ENCODE measurements at places on chromosomes 1 and 21. TPM values are rescaled to one million over a fixed set of nuclear protein-coding genes. Genes with fewer than 3 reads are reported as not detected.

- no peaks in the 10 kb centered on the region for H3K36me3 ChIP-seq
- no peak for DNase-seq
- no peaks in the 10 kb centered on the region for H3K4me1 ChIP-seq
- H3K4me3 ChIP-seq: no peak overlapping the region
- no peaks in the 10 kb centered on the region for H3K27me3 ChIP-seq
Measured at GRCh38 chr1:48864913-48865312, 88.2 kb upstream of the BEND5 start.

GRCh38 chr1:145719230-145720079, at the start of gene CD160:
TSS of gene CD160 (plus strand) at chr1:145719499. CDS start at chr1:145728328, 8,829 bp downstream.
- DNase-seq: no peak
- no peaks in the 10 kb centered on the region for H3K27me3 ChIP-seq
- no peak within 1 kb of the TSS for H3K27ac ChIP-seq
- H3K36me3 ChIP-seq: no peaks in the 10 kb centered on the region

Gene JAM2
- total RNA-seq: 0.45 TPM

DNA sequence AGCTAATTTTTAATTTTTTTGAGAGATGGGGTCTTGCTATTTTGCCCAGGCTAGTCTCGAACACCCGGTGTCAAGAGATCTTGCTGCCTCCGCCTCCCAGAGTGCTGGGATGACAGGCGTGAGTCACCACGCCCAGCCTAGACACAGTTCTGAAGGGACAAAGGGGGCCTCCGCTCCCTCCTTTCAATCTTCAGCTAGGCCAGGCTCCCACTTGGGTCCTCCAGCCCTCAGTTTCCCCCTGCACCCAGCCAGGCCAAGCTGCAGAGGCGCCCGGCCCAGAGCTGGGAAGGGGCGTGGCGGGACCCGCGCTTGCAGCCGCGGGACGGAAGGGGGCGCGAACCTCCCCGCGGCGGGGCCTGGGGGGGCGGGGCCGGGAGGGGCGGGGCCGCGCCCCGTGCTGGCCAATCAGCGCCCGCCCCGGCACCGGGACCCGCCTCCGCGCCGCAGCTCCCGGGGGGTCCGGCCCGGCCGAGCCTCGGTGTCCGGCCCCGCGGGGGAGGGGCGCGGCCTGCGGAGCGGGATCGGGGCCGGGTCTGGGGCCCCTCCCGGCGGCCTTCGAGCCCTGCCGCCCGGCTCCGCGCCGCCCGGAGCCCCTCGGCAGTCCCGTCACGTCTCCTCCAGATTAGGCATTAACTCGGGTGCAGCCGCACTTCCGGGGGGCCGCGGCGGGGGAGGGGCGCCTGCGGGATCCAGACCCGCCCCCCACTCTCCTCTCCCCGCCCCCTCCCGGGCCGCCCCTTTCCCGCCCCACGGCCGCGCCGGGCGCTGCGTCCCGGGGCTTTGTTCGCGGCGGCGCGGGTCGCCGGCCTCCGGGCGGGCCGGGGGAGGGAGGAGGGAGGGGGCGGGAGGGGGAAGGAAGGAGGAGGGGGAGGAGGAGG, 559 bp upstream of the AGRN start:
- H3K4me3 ChIP-seq: no peak overlapping the region
- no peaks in the 10 kb centered on the region for H3K36me3 ChIP-seq
- DNase-seq: peak; percentile 89

Gene SMCP
- total RNA-seq: not detected

DNA sequence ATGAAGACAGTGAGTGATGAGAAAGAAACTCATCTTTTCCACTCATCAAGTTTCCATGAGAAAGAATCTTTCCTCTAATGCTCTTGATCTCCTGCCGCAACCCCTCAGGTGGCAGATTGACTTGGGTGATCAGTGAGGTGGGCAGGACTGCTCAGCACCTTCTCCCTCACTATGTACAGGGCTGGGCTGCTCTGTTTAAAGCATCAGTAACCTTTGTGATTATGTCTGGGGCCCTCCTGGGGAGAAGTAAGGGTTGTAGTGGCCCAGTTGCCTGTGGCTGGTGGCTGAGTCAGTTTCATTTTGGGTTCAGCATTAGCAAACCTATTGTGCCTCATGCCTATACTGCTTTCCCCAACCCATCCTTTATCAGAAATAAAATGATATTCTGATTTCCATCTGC, 366.0 kb downstream of the TTLL7 start:
- no peak overlapping the region for H3K27ac ChIP-seq
- no peaks in the 10 kb centered on the region for H3K27me3 ChIP-seq
- H3K4me1 ChIP-seq: no peaks in the 10 kb centered on the region
- H3K36me3 ChIP-seq: no peaks in the 10 kb centered on the region

- no peaks in the 10 kb centered on the region for H3K27me3 ChIP-seq
- peak overlapping the region; percentile 84 for H3K27ac ChIP-seq
- H3K36me3 ChIP-seq: peaks cover 46% of the 10 kb centered on the region
- H3K4me1 ChIP-seq: peaks cover 31% of the 10 kb centered on the region
- H3K4me3 ChIP-seq: peak overlapping the region; percentile 39
Measured at GRCh38 chr1:39001516-39002421, 10.7 kb downstream of the AKIRIN1 start.

Gene RNF223
- total RNA-seq: not detected

DNA sequence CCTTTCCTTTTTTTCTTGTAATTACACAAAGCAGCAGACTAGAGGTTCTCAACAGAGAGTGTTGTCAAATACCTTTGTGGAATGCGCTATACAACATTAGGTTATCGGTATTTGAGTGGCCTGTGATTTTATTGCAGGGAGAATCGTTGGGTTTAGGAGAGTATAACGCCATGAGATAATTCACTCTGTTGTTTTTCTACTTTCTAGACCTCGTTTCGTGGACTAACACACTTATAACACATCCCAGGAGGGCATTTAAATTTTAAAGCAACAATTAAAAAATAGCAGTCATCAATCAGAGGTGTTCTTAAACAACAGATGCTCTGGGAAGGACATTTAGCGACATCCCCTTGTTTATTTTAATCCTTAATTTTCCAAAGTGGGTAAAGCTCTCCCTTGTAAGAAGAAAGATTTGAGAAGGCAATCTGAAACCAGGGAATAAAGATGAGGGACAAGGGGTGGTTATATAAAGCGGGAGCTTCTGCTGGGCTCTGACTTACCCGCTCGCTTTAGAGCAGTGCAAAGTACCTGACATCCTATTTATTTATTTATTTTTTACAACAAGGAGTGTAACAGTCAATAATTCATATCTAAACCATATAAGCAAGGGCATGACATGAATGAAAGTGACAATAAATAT, 4.9 kb downstream of the PBX1 start:
- H3K4me1 ChIP-seq: peaks cover 3% of the 10 kb centered on the region
- H3K27me3 ChIP-seq: peaks cover 19% of the 10 kb centered on the region
- no peak overlapping the region for H3K27ac ChIP-seq
- H3K36me3 ChIP-seq: no peaks in the 10 kb centered on the region
- no peak for DNase-seq
- no peak overlapping the region for H3K4me3 ChIP-seq

DNA sequence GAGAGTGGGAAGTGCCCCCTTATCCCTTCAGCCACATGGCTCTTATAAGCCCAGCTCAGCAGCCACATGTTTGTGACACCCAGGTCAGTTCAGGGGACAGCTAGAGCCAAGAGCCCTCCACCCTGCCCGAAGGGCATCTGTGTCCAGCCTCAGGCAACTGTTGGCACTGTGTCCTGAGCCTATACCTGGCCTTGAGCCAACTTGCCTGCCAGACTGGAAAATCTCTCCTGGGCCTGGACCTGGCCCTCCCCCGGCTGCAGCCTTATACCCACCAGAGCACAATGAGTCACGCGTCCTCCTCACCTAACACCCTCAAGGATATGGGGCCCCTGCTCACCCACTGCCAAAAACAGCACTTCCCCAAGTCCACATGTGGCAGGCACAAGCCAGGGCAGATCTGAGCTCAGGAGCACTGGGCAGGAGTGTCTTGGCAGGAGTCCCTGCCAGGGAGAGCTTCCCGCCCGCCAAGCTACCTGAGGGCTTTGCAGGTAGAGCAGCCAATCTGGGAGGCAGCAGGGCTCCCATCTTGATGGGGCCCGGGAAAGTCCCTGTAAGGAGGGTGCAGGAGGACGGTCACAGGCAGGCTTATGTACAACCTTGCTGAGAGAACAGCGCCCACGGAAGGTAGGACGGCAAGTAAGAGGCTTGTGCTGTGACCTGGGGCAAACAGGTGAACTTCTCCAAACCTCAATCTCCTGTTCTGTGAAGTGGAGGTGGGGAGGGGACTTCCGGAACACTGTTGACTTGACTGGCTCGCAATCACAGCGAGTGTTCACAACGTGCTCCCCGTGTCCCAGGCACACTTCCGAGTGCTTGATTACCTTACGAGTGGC, 19.8 kb upstream of the HSPG2 start:
- H3K27ac ChIP-seq: no peak overlapping the region
- DNase-seq: no peak
- H3K27me3 ChIP-seq: peaks cover 3% of the 10 kb centered on the region
- H3K4me3 ChIP-seq: no peak overlapping the region

DNA sequence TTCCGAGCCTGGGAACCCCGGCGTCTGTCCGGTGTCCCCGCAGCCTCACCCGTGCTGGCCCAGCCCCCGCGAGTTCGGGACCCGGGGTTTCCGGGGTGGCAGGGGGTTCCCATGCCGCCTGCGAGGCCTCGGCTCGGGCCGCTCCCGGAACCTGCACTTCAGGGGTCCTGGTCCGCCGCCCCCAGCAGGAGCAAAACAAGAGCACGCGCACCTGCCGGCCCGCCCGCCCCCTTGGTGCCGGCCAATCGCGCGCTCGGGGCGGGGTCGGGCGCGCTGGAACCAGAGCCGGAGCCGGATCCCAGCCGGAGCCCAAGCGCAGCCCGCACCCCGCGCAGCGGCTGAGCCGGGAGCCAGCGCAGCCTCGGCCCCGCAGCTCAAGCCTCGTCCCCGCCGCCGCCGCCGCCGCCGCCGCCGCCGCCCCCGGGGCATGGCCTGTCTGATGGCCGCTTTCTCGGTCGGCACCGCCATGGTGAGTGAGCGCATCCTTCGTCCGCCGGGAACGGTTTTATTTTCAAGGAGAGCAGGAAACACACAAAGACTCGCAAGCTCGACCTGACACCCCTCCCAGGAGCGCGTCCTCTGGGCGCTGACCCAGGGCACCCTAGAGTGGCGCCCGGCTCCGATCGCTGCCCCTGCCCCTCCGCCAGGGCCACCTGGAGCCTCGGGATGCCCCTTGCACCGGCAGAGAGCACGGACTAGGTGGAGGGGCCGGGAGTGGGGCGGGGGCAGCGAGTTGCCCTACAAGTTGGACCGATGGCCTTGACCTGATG, at the start of gene ABCG1:
Gene ABCG1 (plus strand): TSS at position 305 of the 770 bp plus-strand sequence. CDS start 123 bp downstream, at position 428.
- H3K27ac ChIP-seq: no peak within 1 kb of the TSS
- H3K4me1 ChIP-seq: peaks cover 18% of the 10 kb centered on the region
- no peak for DNase-seq
- H3K4me3 ChIP-seq: peak within 1 kb of the TSS; percentile 100
- H3K27me3 ChIP-seq: no peaks in the 10 kb centered on the region

DNA sequence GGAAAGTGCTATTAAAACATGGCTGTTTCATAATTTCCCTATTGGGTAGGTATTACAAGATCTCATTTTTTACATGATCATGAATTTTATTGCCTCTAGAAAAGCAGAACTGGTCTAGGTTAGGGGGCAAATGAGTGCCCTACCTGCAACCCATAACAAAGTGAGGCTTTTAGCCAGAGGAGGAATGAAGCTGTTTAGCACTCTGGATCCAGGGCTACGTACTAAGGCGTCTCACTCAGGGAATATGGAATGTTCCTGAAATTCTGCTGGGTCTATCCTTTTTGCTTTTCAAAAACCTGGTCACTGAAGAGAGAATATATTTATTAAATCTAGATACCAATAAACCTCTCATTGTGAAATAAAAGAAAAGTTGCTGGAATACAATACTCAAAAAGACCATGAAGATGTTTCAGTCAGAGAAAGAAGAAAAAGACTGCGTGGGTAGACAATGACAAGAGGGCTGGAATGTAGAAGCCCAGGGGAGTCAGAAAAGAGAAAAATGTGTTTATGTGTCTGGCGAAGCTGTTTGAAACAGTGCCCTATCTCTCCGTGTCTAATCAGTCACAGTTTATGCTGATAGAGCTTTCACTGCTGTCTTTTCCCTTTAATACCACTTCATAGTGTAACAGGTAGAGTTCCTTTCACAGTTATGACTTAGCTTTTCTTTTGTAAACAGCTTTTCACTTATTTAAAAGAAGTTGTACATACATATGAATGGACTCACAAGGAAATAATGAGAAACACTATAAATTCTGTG, 25.0 kb upstream of the SYDE2 start:
- H3K36me3 ChIP-seq: no peaks in the 10 kb centered on the region
- peaks cover 38% of the 10 kb centered on the region for H3K27me3 ChIP-seq
- no peak for DNase-seq
- H3K4me1 ChIP-seq: no peaks in the 10 kb centered on the region
- no peak overlapping the region for H3K27ac ChIP-seq

Gene HES2
- total RNA-seq: not detected

Gene WNT4
- total RNA-seq: not detected

- H3K4me1 ChIP-seq: no peaks in the 10 kb centered on the region
- no peak for DNase-seq
- no peak overlapping the region for H3K4me3 ChIP-seq
- H3K27ac ChIP-seq: no peak overlapping the region
- H3K27me3 ChIP-seq: no peaks in the 10 kb centered on the region
- peaks cover 20% of the 10 kb centered on the region for H3K36me3 ChIP-seq
Measured at GRCh38 chr1:49251019-49251784, 474.5 kb upstream of the BEND5 start.

DNA sequence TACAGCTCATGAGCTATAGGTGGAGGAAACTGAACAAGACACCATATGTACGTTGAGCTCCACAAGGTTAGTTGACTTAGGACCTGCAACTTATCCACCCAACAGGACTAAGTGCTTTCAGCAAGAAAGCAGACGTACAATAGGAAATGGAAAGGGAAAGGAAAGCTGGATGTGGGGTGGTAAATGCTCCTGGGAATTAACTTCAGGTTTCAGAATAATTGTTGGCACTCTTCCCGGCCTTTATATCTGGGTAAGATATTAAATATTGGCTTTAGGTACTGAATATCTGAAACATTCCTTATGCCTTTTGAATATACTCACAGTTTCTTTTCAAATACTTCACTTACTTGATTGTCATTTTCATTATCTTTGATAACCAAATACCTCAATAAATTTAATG, 36.3 kb downstream of the GLMN start:
- peaks cover 13% of the 10 kb centered on the region for H3K36me3 ChIP-seq
- H3K27me3 ChIP-seq: no peaks in the 10 kb centered on the region

GRCh38 chr1:15974855-15975254, 1.0 kb downstream of the ZBTB17 start:
- no peak for DNase-seq
- peak overlapping the region; percentile 86 for H3K27ac ChIP-seq
- peaks cover 19% of the 10 kb centered on the region for H3K36me3 ChIP-seq
- H3K27me3 ChIP-seq: peaks cover 5% of the 10 kb centered on the region
- H3K4me3 ChIP-seq: peak overlapping the region; percentile 96

DNA sequence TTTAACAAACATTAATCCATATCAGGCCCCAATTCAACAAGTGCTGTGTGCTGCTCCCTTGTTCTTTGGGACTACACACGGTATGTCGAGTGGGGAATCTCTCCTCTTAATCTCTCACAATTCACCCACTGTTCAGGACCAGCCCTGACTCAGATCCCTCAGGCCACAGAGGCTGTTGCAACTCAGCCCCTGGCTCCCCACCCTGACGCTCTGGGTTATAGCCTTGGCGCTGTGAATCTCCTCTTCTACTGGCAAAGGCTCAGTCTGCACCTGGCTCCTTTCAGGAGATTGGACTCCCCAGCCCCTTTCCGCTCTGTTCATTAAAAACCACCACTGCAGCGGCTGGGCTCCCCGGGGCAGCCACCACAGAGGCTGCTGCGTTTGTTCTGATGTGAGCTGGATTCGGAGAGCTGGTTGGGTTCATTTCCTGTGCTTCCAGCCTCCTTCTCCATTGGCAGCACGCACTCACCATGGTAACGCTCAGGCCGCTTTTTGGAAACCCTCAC, 13.0 kb downstream of the CAPN8 start:
- no peak overlapping the region for H3K27ac ChIP-seq
- H3K27me3 ChIP-seq: peaks cover 28% of the 10 kb centered on the region
- DNase-seq: no peak
- H3K4me3 ChIP-seq: no peak overlapping the region
